ENCODE measurements at places on chromosomes 5 and 9. TPM values are rescaled to one million over a fixed set of nuclear protein-coding genes. Genes with fewer than 3 reads are reported as not detected.
A peak's percentile ranks its signal among the peaks of the same experiment; 100 is the strongest.

GRCh38 chr5:91140657-91141056 lies 242.5 kb downstream of the ARRDC3 start:
- no peak for DNase-seq

DNA sequence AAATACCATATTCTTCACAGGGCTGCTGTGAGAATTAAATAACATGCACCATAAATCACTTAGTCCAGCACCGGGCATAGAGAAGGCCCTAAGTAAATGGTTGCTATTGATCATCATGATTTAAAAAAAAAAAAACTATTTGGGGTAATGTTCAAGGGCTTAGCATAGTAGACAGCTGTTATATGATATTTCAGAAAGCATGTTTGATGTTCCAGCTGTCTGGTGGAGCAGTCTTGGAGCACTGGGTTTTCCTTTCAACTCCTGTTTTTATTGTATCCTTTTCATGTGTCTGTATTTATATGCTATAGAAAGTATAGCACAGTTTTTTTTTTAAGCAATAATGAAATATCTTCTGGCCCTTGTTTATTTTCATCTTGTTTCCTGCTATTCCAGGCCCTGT lies 28.0 kb upstream of the TOMM5 start:
- DNase-seq = no peak

DNA sequence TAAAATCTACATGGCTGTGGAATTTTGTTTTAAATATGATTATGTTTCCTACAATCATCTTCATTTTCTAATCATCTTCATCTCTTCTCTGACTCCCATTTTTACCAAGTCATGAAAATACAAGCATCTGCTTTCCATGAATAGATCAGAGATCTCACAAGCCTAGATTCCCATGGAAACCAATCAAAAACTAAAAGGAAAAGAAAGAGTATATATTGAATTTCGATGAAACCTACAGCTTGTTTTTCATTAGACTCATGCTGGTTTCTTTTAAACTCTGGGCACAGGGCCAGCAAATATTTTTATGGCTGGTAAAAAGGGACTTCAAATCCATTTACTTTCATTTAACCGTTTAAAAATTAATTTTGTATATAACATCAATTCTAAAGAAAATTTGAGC lies 51.2 kb downstream of the INVS start:
- DNase-seq = no peak

DNA sequence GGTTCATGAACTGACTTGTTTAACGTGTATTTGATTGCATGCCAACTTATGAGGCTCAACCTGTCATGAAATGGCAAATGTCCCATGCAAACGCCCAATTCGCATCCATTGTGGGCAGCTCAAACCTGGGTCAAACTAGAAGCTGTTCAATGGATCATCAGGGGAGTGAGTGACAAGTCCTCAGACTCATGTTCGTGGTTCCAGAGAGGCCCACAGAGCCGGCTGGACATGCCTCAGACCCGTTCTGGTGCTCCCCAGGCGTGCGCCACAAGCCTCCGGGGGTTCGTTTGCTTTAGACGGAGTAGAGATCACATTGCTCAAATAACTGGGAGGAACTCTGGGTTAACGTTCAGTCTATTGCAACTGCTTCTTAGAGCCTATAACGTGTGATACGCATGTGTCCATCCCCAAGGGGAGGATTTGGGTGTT lies 15.0 kb downstream of the GFI1B start:
- no peak for DNase-seq

GRCh38 chr9:129239946-129240490 lies 62.0 kb upstream of the IER5L start:
- no peak for DNase-seq

- no peak for DNase-seq
Measured at GRCh38 chr5:132877938-132878337, 4.5 kb downstream of the LEAP2 start.

DNA sequence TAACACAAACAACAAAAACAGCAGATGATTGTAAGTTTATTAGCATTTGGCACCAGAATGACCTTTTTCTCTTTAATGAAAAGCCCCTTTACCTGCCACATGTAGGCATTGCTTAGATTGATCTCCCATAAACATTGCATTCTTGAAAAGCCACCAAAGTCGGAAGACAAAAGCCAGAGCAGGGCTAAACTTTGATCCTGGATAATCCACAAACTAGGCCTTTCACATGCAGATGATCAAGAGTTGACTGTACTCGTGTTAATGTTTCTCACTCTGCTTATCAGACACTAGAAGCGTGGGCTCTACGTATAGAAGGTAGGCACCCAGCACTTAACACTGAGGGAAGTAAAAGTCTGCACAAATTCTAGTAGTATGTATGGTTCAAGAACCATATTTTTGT lies 21.0 kb upstream of the PHF2 start:
- DNase-seq = no peak

GRCh38 chr9:127540664-127541041 lies 71.4 kb upstream of the STXBP1 start:
- no peak for DNase-seq

GRCh38 chr5:4905674-4906520 lies 234.2 kb upstream of the ADAMTS16 start:
- DNase-seq = no peak

- DNase-seq = no peak
Measured at GRCh38 chr5:75168026-75168735, 68.5 kb downstream of the ANKRD31 start.

- DNase-seq = no peak
Measured at GRCh38 chr5:59596586-59597350, 296.8 kb downstream of the PDE4D start.

Gene SPINK5
- total RNA-seq = not detected

- DNase-seq = no peak
Measured at GRCh38 chr9:32875748-32876147, 92.4 kb downstream of the TMEM215 start.

GRCh38 chr5:66710557-66711088 lies 114.4 kb downstream of the MAST4 start:
- DNase-seq = no peak

- DNase-seq = no peak
Measured at GRCh38 chr9:114138552-114138971, 16.8 kb upstream of the COL27A1 start.

DNA sequence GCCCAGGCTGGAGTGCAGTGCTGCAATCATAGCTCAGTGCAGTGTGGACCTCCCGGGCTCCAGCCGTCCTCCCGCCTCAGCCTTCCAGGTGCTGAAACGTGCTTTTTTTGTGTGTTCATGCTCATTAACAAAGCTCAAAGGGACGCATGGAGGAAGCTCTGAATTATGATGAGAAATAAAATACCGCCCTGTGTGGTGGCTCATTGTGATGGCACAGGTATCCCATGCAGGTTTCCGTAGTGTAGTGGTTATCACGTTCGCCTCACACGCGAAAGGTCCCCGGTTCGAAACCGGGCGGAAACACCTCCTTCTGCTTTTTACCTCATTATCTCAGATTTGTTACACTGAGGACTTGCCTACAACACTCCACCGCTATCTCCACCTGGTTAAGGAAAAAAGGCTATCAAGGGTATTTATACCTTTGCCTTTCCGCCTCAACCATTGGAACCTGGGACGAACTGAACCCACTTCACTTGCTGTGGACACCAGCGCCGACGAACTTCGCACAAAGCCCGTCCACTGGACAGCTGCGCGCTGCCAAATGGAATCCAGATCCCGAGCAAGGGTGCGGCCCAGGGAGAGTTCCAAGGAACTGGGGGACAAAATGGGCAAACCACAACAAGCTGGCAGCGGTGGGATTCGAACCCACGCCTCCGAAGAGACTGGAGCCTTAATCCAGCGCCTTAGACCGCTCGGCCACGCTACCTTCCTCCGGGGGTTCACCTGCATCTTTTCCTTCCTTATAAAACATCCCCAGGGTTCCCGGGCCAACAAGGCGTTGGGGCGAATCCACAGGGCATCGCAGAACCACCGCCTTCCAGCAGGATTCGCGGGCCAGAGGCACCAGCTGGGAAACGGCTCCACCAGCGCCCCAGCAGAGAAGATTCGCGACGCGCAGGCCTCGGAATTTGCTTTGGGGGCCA lies 26.3 kb downstream of the OR2V2 start:
- peak; percentile 86 for DNase-seq

DNA sequence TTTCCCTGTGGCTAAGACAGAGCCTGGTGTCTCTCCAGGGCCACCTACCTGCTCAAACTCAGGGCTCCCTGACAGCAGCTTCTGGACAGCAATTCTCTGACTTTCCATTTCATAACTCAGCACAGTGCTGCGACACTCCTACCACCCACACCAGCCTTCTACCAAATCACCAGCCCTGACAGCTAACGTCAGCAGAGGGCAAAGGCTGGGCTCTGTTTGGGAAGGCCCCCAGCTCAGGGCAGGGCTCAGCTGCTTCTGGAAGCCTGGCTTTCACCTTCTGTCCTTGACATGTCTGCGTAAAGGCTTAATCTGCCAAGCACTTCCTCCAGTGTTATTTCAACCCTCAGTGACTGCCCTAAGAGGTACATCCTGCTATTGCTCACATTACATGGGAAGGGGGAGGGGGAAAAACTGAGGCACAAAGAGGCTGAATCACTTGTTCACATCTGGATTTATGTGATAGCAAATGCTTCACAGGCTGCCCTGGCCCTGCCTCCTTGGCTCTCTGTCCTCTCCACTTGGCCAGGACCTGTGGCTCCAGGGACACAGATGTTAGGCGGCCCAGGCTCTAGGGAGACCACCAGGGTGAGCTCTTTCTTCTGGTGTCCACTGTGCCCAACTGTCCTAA lies 102.5 kb upstream of the PANK3 start:
- DNase-seq = no peak

DNA sequence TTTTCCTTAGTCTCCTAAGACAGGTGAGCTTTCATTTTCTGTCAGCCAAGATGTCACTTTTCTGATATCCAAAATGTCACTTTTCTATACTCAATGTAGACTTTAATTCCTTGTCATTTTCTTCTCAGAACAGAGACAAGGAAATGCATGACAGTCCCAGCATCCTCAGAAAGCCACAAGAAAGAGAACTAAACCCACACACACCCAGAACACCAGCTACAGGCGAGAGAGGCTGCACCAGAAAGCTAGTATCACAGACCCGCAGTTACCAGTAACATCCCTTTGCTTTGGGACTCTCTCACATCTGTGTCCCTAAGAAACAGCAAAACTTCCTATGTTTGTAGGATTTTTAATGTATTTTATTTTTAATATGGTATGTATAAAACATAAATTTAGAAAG lies 17.1 kb downstream of the TRMO start:
- no peak for DNase-seq

- no peak for DNase-seq
Measured at GRCh38 chr9:137449931-137450538, 8.9 kb upstream of the ENTPD8 start.

DNA sequence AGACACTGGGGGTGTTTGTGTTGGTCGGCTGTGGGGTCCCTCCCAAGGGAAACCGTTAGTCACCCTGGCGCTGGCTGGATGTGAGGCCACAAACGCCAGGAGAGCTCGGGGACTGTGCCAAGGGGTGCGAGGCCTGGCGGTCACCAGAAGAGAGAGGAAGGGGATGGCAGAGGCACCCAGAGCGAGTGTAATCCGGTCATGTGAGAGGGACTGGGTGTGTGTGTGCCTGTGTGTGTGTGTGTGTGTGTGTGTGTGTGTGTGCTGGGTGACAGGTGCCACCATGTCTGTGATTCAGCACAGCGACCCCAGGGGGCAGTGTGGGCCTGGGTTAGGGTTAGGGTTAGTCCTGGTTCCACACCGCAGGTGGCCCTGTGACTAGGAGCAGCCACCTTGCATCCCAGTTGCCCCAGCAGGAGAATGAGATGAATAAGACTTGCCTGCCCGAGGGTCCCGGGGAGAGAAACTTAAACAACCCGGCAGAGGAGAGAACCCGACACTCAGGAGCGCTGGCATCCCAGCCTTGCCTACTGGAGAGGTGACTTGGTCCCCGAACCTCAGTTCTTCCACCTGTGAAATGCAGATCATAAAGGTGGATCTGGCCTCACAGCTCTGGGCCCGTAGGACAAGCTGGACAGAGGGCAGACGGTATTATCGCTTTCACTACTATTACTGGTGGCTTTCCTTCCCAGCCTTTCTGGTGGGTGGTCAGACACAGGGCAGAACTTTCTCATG lies 1.4 kb upstream of the ADAMTSL2 start:
- DNase-seq = peak; percentile 73

- DNase-seq = no peak
Measured at GRCh38 chr9:37421914-37422288, 595 bp upstream of the GRHPR start.

Gene TLX3
- 4.6 TPM for total RNA-seq

Gene AFAP1L1
- 4.3 TPM for total RNA-seq

DNA sequence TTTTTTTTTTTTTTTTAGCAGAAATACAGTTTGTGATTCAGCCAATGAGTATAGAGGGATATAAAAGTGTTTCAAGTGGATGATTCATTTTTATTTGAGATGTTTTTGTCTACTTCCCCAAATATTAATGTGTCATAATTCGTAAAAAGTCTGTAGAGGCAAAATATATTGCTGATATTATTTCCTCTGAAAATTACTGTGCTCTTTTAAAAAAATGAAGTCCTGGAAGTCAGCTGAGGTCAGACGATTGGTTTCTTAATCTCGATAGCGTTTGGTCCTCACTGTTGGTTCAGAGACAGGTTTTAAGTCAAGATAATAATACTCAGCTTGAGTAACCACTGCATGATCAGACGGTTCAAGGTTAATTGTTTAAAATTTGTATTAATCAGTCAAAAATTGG lies 19.5 kb downstream of the IL9 start:
- DNase-seq = no peak

GRCh38 chr9:83473488-83473971 lies 64.7 kb downstream of the FRMD3 start:
- DNase-seq = no peak

DNA sequence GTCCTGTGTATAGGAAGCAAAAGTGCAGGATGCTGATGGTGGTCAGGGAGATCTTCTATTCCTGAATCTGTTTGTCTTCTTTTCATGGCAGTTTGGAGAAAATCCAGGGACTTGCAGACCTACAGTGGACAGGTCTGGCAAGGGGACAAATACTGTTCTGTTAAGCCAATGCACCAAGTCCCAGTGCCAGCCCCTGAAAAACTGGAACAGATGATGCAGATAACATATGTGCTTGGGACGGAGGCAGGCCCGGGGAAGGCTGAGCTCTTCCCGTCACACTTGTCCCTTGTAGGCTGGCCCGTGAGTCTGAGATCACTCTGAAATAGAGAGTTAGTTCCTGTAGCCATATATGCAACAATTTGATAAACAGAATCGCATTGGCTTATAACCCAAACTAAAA lies 265.7 kb downstream of the MTRR start:
- DNase-seq = no peak

- no peak for DNase-seq
Measured at GRCh38 chr5:63655043-63655442, 307.2 kb downstream of the HTR1A start.

DNA sequence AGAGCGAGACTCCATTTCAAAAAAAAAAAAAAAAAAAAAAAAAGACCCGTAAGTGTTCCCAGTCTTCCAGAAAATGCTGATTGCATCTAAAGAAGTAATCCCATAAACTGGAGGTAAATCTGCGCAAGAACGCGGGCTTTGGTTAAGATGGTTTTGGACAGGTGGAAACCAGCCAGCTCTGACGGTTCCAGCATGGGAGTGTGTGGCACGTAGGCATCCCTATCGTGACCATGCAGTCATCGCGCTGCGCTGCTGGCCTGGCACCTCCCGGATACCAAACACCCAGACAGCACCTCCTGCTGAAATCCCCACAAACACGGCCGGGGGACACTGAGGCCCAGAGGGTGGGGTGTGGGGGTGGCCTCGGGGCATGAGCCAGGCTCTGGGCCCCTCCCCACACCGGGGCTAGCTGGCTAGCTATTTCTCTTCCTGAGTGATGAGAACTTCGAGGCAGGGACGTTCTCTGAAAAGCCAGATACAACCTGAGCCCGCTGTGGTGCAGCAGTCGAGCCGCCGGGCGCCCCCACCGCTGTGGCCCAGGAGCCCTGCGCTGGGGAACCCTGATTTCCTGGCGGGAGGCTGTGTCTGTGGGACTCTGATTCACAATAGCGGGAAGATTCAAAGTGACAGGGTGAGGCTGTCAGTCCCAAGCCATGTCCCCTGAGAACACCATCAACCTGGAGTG lies 32.2 kb upstream of the NOTCH1 start:
- DNase-seq = peak; percentile 63
